SK-N-SH treated with all-trans-retinoic acid at 6 μM for 48 hours (cell line): ENCODE measurements at places on chromosomes 6 and 20.

- peak; percentile 83 for ATAC-seq
These were observed 77.2 kb downstream of the BACH2 start for GRCh38 chr6:90219209-90219985.

- ATAC-seq, result no peak
These were observed 144.4 kb downstream of the ZDHHC14 start for GRCh38 chr6:157525292-157525889.

DNA sequence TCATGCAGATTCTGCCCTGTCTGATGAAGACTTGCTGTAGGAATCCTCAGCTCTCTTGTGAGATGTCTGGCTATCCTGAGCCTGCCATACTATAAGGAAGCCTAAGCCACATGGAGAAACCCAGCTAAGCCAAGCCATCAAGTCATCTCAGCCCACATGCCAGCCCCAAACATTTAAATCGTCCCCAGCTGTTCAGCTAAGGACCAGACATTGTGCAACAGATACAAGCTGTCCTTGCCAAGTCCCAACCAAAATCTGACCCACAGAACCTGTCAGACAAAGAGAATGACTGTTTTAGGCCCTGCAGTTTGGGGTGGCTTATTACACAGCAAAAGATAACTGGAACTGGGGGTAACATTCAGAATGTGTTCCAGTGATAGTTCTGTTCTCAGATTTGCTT, 36.8 kb upstream of the FOXC1 start:
- no peak for ATAC-seq

DNA sequence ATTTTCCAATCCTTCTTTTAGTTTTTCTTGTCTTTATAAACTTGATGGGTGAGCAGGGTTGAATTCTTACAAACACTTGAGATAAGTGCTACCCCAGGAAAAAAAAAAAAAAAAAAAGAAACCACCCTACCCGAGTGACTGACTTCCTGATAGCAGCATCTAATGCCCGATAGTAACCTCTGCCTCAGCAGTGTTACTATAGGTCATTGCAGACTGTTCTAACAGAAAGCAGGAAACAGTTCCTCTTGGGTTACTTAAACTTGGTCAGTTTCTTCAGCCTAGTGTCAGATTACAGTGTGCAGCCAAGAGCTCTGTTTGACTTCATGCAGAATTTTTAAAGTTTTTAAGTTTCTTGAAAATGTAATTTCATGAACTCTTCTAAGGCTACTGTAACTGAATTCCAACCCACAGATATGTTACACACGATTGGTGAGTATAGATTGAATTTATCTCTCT, 2.1 kb downstream of the MYLIP start:
- peak; percentile 73 for ATAC-seq

DNA sequence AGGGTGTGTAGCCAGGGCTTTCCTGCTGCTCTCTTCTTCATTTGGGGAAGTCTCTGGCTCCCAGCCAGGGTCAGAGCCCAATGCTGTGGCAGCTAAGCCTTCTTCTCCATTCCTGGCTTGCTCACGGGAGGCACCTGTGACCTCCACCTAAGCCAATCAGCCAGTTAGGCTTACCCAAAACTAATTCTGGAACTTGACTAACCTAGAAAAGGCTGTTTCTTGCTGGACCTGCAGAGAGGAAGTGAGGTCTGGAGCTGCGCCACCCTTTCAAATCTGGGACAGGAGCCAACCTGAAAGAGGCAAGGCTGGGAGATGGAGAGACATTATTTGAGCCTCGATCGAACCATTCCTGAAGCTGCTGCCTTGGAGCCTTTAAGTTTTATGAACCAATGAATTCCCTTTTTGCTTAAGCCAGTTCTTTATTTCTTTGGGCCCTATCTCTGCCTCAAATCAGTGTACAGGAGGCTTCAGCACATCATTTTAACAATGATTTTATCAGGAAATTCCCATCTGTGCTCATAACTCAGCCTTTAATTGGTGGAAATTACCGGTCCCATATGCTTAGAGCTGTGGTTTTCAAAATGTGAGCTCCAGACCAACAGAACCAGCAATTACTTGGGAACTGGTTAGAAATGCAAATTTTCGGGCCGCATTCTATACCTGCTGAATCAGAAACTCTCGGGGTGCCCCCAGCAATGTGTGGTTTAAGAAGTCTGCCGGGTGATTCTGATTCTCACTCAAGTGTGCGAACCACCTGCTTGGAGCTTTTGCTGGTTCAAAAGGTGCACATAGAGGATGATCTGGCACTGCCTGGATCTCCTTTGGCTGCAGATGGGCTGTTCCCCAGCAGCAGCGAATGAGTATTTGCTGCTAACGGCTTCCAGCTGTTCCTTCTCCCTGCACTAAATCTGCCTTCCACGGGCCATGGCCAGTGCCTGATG, 97.4 kb upstream of the RNF24 start:
- ATAC-seq, result peak; percentile 53

DNA sequence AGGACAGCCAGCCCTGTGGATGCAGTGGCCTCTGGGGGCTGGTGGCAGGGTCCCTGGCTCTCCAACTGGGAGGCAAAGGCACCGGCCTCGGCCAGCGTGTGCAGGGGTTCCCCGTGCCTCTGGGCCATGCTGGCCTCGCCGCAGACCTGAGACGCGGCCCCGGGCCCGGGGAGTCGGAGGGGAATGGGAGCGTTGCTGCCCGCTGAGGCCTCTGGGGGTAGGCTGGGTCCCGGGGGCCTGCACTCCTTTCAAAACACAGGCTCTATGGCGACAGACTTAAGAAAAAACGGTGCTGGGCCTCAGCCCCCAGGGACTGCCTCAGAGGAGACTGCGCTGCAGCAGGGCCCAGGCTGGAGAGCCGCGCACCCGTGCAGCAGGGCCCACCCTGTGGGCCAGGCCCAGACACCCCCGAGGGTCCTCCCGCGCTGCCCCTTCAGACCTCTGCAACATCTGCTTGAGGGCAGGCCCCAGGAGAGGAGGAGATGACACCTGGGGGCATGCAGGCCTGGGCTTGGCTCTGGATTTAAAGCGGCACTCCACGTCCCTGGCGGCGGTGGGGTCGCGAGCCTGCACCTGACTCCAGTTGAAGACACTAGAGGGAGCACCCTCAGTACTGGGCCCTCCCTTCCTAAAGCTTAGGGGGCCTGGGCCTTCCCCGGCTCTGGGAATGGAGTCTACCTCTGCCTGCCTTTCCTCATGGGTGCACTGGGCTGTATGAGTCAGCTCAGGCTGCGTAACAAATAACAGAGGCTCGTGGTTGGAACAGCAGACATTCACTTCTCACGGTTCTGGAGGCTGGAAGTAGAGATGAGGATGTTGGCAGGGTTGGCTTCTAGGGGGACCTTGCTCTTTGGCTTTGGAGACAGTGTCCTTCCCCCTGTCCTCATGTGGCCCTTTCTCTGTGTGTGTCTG, 117.4 kb upstream of the RPS6KA2 start:
- ATAC-seq, result no peak
